ENCODE measurements at places on chromosomes 13 and 19.

GRCh38 chr19:49222011-49222410 is 64.4 kb downstream of the TRPM4 start:
- no peak for DNase-seq

DNA sequence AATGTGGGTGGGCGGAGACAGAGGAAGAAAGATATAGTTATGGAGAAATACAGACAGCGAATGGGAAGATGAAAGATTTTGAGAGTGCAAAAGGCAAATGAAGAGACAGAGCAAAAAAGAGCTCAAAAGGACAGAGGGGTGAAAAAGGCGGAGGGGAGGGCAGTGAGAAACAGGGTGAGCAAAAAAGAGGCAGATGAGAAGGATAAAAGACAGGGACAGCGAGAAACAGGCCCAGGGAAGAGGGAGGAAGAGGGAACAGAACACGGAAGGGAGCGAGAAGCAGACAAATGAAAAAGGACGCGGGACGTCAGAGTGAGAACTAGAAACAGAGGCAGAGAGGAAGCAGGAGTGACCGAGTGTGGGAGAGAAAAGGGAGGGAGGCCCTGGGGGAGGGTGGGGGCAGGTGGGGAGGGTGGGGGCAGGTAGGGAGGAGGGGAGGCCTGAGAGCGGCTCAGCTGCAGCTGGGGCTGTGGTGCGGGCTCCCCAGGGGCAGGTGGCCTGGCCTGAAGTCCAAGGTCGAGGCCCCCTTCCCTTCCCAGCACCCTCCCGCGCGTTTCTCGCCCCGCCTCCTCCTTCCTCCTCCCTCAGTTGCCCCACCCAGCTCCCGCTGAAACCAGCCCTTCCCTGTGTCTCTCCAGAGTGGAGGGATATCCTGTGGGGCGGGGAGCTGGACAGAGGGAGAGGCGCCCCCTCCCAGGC is 2.9 kb downstream of the KLK1 start:
- no peak for DNase-seq

DNA sequence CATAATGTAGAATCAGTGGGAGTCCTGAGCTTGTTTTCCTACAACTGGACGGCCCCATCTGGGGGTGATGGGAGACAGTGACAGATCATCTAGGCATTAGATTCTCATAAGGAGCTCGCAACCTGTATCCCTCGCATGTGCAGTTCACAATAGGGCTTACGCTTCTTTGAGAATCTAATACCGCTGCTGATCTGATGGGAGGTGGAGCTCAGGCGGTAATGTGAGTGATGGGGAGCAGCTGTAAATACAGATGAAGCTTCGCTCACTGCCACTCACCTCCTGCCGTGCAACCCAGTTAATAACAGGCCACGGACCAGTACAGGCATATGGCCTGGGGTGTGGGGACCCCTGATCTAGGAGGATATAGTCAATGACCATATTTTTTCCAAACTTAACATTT is 38.8 kb downstream of the RCBTB1 start:
- no peak for DNase-seq

- no peak for DNase-seq
These were observed 89.7 kb upstream of the MCF2L start for GRCh38 chr13:112879283-112879833.

- DNase-seq: peak; percentile 66
These were observed 568 bp downstream of the POLR2I start for GRCh38 chr19:36113894-36114720.

GRCh38 chr19:6424195-6424938 is at the start of gene KHSRP:
Gene KHSRP, minus strand, starts transcription at chr19:6424811. Its CDS starts 110 bp downstream, at chr19:6424701.
- DNase-seq: no peak

GRCh38 chr13:21150013-21150412 is 26.3 kb downstream of the SKA3 start:
- no peak for DNase-seq

DNA sequence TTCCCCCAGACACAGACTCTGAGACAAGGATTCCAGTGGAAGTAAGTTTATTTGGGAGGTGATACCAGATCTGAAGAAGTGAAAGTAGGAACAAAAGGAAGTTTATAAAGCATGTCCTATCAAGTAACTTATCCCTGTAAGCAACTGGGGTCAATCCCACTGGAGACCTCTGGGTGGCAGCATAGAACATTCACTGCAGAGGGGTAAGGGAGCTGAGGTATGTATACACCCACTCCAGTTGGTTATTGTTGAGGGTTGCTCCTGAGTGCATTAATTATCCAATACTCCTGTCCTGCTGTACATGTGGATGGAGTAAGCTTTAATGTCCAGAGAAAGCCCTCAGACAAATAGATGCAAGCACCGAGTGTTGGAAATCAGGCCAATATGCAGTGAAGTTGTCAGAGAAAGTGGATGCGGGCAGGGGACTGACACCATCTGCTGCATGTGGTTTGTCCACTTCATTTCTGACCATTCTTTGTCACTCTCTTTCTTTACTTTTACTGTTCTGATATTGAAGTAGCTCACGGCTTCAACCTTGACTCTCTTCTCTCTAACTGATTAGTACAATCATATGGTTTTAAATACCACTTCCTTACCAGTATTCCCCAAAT is 46.7 kb downstream of the NOTCH3 start:
- DNase-seq: peak; percentile 84

DNA sequence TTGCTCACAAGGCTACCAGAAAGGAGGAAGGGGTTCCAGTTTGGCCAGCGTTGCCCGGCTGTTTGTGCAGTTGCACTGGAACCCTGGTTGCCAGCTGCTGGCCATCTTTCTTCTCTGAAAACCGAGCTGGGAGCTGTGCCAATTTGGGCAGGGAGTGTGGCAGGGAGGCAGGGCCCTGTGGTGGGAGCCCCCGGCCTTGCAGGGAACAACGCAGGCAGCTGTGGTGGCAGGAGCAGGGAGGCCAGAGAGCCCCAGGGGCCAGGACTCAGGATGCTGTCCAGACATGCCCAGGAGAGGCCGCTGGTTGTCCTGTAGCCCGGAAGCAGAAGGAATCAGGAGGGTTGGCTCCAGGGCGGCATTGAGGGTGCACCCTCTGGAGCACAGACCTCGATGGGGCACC is 4.8 kb downstream of the KMT5C start:
- peak; percentile 65 for DNase-seq

DNA sequence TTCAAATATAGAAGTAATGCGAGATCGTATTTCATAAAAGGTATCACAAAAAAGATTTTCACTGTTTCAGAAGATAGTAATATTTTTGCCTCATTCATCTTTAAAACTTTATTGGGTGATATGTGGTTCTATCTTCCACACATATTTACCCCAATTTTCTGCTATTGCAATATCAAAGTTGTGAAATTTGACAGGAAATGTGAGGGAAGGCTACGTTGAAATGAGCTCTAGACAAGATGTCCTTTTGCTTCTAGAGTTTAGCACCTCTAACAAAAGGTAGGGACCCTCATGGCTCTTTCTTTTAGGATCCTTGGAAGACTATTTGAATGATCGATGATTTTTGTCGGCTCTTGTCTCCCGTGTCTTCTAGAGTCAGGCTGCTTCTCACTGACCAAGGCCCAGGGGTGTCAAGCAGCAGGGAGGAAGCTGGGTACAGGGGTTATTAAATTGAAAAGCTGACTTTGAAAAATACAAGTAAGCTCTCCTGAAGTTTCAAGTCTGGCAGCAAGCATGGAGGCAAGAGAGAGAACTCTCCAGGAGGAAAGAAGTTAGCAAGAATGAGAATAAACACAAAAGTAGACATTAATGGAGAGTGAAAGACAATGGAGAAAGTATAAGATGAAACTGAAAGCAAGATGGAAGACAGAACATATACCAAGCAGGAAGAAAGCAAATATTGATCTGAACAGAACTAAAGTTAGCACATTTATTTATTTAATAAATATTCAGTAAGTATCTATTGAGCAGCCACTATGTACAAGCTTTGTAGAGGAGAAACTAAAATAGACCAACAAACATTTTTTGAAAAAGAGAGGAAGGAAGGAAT is 73.4 kb downstream of the RUBCNL start:
- DNase-seq: no peak

- DNase-seq: no peak
These were observed 47.1 kb upstream of the MRI1 start for GRCh38 chr19:13717194-13717643.

DNA sequence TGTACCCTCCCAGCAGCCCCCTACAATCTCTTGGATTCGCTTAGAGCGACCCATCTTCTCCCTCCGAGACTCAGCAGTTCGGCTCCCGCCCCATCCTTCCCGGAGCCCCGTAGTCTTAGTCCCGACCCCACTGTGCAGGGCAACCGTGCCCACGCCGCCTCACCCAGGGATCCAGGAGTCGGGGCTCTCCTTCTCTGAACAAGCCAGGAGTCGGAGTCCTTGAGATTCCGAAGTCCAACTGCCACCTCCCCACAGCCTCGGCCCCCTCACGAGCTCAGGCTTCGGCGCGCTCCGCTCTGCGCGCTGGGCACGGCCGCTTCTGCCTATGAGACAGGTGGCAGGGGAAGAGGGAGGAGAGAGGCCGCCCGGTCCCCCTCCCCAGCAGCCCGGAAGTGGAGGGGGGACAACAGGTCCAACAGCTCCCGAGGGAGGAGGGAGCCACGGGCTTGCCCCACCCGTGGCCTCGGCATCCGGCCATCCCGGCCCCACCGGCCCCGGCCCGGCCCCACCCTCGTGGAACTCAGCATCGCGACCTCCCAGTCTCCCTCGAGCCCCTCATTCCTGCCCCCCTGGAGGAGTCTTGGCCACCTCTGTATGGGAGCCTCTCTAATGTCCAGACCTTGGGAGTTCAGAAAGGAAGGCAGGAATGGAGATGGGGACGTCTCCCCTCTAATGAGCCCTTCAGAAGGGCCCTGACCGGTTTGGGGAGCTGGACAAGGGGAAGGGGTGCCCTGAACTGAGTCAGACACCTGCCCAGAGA is at the start of gene PHLDB3:
PHLDB3 (minus strand) TSS at position 321 of the 760 bp plus-strand sequence. CDS start 628 bp downstream, outside the sequence.
- peak; percentile 77 for DNase-seq

DNA sequence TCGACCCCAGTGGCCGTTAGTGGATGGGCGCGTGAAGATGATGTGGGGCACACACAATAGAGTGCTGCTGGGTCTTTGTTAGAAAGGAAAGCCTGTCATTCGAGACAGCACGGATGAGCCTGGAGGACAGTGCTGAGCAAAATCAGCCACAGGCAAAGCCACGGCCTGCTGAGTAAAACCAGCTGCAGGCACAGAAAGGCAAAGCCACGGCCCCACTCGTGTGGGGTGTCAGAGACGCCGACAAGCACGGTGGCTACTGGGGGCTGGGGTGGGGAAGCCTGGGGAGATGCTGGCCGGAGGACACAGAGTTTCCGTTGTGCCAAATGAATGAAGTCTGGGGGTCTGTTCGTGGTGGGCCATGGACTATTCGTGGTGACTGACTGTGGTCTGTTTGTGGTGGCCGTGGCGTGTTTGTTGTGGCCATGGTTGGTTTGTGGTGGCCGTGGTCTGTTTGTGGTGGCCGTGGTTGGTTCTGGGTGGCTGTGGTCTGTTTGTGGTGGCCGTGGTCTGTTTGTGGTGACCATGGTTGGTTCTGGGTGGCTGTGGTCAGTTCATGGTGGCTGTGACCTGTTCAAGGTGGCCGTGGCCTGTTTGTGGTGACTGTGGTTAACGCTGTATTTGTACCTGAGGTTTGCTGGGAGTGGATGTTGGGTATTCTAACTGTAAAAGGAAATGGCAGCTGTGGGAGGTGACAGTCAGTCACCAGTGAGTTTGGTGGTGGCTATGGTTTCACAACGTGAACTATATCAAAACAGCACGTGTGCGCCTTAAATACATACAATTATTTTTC is 36.3 kb downstream of the MCF2L start:
- no peak for DNase-seq

GRCh38 chr19:2782329-2782935 is 641 bp downstream of the SGTA start:
- no peak for DNase-seq

DNA sequence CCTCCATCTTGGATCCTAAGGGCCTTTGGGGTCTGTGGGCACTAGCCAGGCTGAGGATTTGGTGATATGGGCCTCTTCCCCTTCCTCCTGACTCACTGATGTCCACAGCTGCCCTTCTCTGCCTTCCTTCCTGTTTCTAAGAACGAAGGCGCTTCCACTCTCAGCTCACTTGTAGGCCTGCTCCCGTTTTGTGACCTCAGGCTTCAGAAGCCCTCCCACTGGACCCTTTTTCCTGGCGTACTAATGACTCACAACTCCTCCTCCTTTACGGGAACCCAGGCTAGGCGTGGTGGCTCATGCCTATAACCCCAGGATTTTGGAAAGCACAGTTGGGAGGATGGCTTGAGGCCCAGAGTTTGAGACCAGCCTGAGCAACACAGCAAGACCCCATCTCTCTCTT is 55.6 kb downstream of the TMED1 start:
- DNase-seq: no peak

All from islet precursor cell (in vitro differentiated cells).